Daoy (cell line): ENCODE measurements at places on chromosomes 11 and 22.

- DNase-seq = no peak
These were observed 40.3 kb downstream of the OSBPL5 start for GRCh38 chr11:3124821-3125220.

GRCh38 chr11:72451831-72452376, 17.6 kb upstream of the CLPB start:
- DNase-seq = no peak

DNA sequence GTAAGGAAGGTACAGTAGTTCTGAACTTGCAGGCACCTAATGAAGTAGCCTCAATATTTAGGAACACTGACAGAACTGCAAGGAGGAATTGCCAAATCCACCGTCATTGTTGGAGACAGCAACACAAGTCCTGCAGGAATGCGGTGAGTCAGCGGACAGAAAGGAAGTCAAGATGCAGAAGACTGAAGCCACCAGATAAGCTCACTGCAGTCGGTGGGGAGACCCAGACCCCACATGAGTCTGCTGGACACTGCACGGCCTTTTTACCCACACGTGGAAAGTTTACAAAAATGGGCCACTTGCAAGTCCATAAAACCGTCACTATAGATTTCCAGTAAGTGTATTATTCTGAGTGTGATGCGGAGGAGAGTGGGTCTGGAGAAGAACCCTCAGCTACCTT, 1471.6 kb downstream of the TBC1D22A start:
- peak; percentile 30 for DNase-seq

DNA sequence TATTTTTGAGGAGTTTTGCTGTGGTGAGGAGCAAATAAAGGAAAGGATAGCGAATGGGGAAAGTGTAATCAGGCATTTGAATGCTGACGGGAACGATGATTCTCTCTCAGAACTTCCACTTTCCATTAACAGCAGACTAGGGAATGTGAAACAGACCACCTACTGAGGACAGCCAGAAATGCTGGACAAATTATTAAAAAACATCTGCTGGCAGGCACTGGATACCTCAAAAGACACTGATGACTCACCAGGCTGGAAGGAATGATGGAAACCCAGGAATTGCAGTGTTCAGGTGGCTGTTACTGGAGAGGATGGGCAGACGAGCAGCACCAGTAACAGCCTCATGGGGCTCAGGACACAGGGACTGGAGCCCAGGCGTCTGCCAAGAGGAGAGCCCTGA, 33.4 kb downstream of the PLA2G6 start:
- peak; percentile 73 for DNase-seq

DNA sequence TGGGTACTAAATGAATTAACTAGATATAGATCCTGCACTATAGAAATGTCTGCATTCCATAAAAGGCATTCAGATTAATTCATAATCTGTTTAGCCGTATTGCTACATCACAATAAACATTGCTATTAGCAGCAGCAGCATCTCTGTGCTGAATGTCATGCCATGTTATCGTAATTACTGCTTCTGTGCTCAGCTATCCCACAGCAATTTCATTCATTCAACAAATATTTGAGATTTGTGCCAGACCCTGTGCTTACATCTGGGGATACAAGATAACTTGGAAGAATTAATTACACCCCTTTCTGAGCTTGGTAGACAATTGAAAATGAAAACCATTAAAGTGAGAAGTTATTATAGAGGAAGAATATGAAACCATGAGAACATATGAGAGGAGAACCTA, 185.8 kb upstream of the C11orf87 start:
- no peak for DNase-seq

DNA sequence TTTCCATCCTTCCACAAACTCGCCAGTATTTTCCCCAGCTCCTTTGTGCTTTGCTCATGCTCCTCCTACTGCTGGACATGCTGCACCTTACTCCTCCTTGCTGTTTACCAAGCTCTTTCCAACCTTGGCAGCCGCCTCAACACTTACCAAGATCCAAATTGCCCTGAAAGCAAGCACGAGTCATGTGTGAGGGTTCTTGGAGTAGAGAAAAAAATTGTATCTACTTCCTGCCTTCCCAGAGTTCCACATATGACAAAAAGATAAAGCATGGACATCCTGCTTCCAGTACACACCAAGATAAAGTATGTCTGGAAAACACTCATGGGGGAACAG, 767.5 kb downstream of the NTM start:
- no peak for DNase-seq

GRCh38 chr11:1515082-1516060, 28.8 kb upstream of the MOB2 start:
- DNase-seq = peak; percentile 79

- DNase-seq = no peak
These were observed 738.3 kb upstream of the KIRREL3 start for GRCh38 chr11:127738771-127739286.

- DNase-seq = peak; percentile 70
These were observed 30.4 kb downstream of the COMMD9 start for GRCh38 chr11:36258730-36259360.

GRCh38 chr22:26756675-26757293, 99.4 kb downstream of the MIAT start:
- DNase-seq = peak; percentile 77

- DNase-seq = no peak
These were observed 1.2 kb downstream of the RAB6A start for GRCh38 chr11:73759610-73760134.

GRCh38 chr11:61361237-61361740, 393 bp downstream of the CYB561A3 start:
- no peak for DNase-seq

DNA sequence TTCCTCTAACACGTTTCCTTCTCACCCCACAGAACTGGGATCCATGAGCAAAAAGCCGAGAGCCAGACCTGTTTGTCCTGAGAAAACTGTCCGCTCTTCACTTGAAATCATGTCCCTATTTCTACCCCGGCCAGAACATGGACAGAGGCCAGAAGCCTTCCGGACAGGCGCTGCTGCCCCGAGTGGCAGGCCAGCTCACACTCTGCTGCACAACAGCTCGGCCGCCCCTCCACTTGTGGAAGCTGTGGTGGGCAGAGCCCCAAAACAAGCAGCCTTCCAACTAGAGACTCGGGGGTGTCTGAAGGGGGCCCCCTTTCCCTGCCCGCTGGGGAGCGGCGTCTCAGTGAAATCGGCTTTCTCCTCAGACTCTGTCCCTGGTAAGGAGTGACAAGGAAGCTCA, 24.0 kb downstream of the CD5 start:
- no peak for DNase-seq

GRCh38 chr11:35412285-35412684, 7.1 kb downstream of the SLC1A2 start:
- DNase-seq = peak; percentile 23

- DNase-seq = no peak
These were observed 25.7 kb upstream of the CDC42EP2 start for GRCh38 chr11:65288706-65289536.

DNA sequence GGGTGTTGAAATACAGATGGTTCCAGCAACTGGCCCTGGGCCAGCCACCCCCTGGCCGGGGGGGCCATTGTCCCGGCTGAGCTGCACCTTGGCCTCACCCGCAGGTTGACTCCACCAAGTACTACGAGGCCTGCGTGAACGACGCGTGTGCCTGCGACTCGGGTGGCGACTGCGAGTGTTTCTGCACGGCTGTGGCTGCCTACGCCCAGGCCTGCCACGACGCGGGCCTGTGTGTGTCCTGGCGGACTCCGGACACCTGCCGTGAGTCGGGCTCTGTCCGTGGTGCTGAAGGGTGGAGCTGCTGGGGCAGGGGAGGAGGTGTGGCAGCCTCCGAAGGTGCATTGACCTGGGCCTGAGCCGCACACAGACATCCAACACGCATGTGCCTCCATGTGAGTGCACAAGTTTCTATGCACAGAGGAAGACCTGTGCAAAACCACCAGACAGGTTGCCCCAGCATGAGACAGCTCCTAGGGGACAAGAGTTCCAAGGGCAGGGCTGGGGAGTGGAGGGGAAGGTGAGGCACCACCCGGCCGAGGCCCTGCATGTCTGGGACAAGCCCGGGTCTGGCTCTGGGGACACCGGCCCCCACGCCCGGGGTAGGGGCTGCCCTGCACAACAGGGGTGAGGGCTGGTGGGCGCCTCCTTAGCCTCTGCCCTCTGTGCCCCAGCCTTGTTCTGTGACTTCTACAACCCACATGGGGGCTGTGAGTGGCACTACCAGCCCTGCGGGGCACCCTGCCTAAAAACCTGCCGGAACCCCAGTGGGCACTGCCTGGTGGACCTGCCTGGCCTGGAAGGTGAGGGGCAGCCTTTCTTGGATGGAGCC, 16.1 kb downstream of the MUC5B start:
- DNase-seq = peak; percentile 27

GRCh38 chr11:128174465-128175291, 412.7 kb downstream of the ETS1 start:
- DNase-seq = no peak

DNA sequence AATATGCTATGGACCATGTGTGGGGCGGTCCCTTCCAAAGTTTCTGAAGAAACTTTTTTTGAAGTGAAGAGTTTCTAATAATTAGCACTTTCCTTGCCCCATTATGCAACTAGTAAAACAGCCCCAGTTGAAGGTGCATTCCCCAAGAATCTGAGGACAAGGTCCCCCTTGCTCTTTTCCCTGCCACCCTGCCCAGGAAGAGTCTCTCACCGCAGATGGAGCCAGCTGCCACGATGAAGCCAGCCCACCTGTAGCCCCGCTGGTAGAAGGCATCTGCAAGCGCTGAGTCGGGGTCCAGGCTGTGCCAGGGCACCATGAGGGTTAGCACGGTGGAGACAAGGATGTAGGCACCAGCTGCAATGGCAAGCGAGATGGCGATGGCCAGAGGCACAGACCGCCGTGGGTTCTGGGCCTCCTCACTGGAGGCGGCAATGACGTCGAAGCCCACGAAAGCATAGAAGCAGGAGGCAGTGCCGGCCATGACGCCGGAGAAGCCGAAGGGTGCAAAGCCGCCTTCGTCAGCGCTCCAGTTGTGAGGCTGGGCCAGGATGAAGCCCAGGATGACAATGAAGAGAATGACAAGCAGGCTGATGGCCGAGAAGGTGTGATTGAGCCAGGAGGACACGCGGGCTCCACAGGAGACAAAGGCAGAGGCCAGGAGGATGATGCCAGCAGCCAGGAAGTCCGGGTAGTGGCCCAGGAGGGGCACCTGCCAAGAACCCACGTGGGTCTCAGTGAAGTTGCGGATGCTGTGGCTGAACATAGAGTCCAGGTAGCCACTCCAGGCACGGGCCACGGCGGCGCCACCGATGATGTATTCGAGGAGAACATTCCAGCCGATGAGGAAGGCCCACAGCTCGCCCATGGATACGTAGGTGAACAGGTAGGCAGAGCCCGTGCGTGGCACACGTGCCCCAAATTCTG, 1.5 kb downstream of the SLC7A4 start:
- DNase-seq = no peak

- DNase-seq = no peak
These were observed 844.3 kb upstream of the TENM4 start for GRCh38 chr11:80284946-80285785.

- DNase-seq = no peak
These were observed 11.6 kb downstream of the UCP3 start for GRCh38 chr11:73997120-73997770.

- DNase-seq = no peak
These were observed 48.7 kb upstream of the ZBED5 start for GRCh38 chr11:10906521-10906920.

DNA sequence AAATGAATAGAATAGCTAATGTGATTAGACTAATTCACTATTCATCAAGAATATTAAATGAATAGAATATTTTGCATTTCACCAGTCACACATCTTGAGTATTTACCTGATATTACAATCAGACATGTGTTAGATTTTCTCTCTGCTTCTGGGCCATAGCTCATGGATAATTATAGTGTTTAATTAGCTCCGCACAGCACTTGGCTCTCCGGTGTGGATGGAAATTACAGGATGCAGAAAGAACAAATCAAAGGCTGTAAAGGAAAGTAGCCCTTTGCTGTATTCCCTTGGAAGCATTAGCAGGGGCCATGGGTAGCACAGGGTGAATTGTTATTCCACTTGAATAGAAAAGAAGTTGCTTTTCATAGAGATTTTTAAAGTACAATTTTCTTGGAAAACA, 320.3 kb upstream of the SORL1-AS1 start:
- no peak for DNase-seq

- no peak for DNase-seq
These were observed 185.2 kb downstream of the TBC1D22A start for GRCh38 chr22:46947516-46948257.

DNA sequence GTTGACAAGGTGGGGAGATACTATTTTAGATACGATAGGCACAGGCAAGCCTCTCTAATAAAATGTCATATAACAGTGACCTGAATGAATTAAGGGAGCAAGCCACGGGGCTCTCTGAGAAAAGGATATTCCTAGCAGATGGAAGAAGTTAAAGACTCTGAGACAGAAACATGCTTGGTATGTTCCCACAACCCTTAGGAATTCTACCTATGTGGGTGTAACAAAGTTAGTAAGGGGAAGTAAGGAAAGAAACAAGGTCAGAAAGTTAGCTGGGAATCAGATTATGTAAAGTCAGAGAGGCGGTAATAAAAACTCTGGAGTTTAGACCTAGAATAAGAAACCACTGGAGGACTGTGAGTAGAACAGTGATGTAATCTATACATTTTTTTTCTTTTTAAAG, 59.7 kb upstream of the GDPD4 start:
- DNase-seq = no peak
